ENCODE measurements at places on chromosomes 7 and 10.

DNA sequence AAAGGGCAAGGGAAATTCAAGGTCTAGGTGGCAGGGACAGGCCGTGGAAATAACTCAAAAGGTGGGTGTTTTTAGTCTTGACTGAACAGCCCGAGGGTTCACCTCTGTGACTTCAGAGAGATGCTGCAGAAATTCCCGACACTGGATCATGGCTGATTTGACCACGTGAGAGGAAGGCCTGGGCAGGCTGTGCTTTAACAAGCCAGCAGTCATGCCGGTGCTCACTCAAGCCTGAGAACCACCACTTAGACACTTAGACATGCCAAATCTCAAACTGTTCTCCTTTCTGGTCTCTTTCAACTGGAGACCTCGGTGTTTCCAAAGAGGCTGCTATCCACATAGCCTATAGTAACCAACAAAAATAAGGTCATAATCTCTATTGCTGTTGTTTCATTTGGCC lies 15.4 kb downstream of the TECTB start:
- no peak for DNase-seq

DNA sequence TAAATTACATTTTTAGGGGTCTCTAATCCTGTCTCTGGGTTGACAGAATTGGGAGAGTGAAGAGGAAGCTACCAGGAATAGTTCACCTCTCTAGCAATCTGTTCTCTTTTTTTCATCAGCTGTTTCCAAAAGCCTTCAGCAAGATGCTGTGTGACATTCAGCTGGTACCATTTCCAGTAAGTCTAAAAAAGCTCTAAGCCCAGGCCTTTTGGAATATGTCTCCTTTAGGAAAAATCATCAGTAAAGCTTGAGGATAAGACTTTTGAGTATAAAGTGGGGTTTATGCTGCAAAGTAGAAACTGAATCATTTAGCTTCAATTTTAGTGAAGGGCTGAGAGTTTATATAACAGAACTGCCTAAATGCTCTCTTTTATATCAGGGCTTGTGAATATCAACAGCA lies 81.5 kb downstream of the CCNY start:
- no peak for DNase-seq

DNA sequence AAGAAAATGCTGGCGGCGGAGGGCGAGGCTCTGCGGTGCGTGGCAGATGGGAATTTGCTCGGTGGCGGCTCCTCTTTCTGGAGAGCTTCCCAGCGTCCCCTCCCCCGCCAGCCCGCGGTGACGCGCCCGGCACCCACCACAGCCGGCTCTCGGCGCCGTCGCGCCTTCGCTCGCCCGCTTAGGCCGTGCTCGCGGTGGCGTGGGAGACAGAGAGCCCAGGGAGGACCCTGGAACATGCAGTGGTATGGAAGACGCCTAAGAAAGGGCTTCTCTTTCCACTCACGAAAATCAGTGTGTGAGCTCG lies 576 bp upstream of the CSGALNACT2 start:
- peak; percentile 85 for DNase-seq

DNA sequence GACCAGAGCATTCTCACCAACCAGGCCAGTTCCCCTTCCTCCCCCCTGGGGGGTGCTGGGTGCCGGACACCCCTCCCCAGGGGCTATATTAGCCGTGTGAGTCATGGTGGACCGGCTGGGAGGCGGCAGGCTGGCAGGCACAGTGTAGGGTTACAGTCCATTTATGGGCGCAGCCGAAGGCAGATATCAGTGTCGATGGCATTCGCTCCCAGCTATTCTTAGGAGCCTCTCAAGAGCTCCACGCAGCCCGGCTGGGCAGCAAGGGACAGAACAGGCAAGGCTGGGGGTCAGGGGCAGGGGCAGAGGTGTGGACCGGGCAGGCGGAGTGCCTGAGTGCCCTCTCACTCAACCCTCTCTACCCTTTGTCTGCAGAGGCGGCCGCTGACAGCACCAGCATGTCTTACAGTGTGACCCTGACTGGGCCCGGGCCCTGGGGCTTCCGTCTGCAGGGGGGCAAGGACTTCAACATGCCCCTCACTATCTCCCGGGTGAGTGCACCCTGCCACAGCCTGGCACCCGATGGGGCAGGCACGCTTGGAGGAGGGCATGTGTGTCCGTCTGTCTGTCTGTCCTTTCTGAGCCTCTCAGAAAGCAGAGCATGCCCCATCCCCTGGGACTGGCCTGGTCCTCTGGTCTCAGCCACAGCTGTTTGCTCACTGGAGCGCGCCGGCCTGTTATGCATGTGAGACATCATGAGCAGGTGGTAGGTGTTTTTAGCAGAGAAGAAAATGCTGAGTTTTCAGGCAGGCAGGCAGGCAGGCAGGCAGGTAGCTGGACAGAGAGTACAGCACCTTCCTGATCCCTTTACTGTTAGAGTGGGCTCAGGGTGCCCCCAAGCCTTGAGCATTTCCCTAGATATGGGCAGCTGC lies at the start of gene LDB3:
Gene LDB3 (plus strand): TSS at position 215 of the 869 bp plus-strand sequence. CDS start 181 bp downstream, at position 396.
- no peak for DNase-seq

GRCh38 chr7:154869436-154869835 lies 133.5 kb downstream of the PAXIP1 start:
- no peak for DNase-seq

GRCh38 chr7:22587322-22587721 lies 87.3 kb upstream of the STEAP1B start:
- DNase-seq = peak; percentile 54

DNA sequence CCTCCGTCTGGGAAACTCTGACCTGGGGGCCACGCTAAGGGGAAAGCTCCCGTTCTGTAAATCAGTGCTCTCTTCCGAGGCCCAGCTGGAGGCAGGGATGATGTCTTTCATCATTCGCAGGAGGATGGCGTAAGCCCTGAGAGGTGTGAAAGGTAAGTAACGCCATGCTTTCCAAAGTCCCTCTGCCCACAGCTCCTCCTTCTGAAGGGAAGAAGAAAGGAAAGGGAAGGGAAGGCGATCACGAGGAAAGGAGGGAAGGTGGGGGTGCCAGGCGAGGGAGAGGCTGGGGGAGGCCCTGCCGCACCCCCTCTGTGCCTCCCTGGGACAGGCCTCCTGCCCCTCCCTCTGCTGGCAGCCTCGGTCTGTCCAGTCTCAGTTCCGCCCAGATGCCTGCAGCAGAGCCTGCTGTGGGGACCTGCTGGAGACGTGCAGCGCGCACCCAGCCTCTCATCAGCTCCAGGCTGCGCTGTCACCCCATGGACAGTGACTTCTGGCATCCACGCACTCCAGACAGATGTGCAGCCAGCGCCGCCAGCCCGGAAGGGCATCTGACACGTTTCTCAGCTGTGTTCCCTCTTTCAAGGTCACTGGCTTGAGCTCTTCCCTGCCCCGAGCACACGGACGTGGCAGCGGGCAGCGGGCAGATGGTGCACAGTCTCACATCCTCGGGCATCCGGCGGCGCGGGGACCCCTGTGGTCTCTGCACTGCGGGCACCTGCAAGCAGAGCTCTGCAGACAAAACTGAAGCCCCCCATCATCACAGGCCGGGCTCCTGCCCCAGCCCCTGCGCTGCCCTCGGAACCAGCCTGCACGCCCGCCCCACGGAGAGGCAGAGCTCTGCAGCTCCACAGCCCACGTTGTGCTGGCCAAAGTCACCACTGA lies 60.6 kb downstream of the INSIG1 start:
- DNase-seq = peak; percentile 26

GRCh38 chr7:103710247-103710646 lies 264.2 kb upstream of the SLC26A5 start:
- peak; percentile 81 for DNase-seq

DNA sequence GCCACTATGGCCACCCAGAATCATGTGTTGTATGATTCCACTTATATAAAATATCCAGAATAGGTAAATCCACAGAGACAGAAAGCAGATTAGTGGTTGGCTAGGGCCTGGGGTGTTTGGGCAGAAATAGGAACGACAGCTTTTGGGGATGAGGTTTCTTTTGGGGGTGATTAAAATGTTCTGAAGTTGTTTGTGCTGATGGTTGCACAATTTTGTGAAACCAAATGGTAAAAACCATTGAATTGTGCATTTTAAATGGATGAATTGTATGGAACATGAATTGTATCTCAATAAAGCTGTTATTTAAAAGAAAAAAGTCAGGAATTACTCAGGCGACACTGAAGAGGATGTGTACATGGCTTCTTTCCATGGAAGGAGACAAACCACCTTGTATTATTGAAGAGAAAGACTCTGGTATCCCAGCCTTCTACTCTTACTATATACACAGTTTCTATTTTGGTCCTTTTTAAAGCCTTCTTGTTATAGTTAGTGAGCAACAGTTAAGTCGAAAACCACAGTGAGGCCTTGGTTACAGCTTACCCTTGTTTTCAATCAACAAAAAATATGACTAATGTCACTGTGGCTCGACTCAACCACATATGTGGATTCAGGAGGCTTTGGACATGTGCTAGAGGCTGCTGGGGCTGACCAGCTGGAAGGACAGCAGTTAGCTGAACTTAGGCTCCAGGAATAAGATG lies 57.1 kb upstream of the KMT2E start:
- peak; percentile 96 for DNase-seq

- DNase-seq = no peak
These were observed 248.3 kb upstream of the GLI3 start for GRCh38 chr7:42485301-42485766.

GRCh38 chr10:111705021-111705420 lies 478.5 kb downstream of the GPAM start:
- DNase-seq = peak; percentile 89

DNA sequence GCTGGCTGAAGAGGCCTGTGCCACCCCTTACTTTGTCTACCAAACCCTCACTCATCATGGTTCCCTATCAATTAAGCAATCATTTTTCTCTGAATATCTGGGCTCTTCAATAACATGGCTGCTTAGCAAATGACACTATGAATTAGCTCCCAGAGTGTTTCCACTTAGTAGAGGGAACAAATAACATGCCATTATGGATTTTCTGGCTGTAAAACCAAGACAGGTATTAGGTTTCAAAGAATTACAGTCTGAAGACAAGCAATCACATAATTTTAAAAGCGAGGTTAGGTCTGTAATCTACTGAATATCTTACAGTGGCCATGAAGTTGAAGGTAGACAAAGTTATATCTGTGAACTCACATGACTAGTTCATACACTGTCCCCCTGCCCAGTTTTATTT lies 220.8 kb upstream of the PHYHIPL start:
- DNase-seq = no peak

DNA sequence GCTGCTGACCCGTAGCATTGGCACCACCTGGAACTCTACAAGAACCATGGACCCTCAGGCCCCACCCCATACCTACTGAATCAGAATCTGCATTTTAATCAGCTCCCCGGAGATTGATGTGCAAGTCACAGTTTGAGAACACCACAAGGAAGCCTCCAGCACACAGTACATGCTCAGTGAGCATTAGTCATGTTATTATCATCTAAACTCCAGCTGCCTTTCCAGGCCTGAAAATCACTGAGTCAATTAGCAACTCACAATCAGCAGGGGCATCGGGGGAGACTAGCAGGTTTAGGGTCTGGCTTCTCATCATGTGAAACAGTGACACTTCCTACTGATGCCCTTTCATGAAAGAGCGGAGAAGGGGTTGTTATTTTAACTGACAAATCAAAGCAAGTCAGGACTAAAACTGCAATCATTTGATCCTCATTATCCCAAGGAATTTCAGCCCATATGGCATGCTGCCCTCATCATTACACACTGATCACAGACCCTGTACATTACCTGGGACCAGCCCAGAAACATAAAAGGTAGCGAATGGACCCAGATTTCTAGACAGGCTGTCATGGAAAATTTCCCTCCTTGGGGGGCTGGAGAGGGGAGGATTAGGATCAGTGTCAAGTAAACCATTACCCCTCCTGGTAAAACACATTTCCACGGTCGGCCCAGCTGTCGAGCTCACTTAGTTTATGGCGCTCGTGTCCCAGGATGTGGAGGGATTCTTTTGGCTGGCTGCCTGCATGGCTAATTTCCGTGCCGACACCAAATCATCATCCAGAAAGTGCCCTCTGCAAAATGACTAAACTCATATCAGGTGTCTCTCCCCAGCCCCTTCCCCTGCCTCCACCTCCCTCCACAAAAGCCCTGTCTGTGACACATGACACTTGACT lies 122.8 kb downstream of the PRLHR start:
- peak; percentile 49 for DNase-seq

GRCh38 chr7:98027342-98028033 lies 37.5 kb upstream of the OCM2 start:
- no peak for DNase-seq

GRCh38 chr7:3537210-3537875 lies 236.3 kb downstream of the SDK1 start:
- DNase-seq = no peak

DNA sequence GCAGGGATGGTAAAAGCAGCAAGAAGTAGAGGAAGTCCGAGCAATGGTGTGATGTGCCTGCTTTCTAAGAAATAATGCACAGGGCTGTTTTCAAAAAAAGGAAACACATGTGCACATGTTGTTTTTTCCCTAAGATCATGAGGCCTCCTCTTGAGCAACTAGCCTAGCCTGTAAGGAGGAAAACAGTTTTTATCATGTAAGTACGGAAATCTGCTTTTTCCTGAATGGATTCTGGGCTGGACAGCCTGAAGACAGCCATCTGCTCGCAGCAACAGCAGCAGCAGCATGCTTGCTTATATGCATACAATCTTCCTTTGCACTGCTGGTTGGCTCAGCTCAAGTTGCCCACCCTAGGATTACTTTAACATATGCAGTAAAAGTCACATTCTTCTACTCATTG lies 87.1 kb downstream of the HIBADH start:
- DNase-seq = no peak

GRCh38 chr10:130360826-130361311 lies 224.7 kb downstream of the GLRX3 start:
- no peak for DNase-seq

GRCh38 chr10:77391605-77392235 lies 245.9 kb downstream of the KCNMA1 start:
- DNase-seq = peak; percentile 88

DNA sequence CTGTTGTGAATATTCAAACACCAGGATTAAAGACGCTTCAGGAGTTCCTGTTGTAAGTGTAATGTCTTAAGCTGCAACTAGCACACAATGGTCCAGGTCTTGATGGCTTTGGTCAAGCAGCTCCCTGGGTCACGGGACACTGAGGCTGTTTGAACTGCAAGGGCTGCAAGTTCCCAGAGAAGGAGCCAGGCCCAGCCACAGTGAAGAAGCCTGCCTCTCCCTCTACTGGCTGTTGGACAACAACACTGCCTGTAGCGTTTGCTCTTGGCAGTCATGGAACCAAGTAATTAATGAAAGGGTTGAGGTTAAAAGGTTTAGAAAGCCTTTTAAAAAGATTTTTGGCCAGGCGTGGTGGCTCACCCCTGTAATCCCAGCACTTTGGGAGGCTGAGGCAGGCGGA lies 31.9 kb upstream of the GUSB start:
- peak; percentile 67 for DNase-seq

- DNase-seq = peak; percentile 22
These were observed 44.9 kb downstream of the MYPN start for GRCh38 chr10:68154211-68154497.

DNA sequence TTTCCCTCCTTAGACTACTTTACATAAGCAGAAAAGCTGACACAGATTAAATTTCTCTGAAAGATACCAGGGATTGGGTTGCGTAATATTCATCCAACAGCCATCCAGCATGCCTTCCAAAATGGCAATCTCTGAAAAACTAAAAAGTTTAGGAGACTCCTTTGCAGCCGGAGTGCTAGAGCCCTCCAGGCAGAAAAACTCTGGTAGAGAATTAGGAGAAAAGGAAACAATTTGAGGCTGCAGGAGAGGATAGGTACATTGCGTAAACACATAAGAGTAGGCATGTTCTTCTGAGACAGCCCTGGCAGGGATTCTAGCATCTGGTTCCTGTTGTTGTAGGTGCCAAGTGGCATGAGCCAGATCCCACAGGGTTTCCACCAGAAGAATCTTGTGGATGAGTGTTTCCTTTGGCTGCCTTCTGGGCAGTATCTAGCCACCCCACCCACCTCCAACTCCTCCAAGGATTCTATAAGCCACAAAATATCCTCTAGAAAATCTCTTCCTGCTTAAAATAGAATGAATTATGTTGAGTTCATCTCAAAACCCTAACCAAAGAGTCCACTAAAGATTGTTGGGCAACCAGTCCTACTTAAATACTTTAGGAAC lies 402.4 kb downstream of the HGF start:
- peak; percentile 97 for DNase-seq

All from GM23248 (cell line).